Motor neuron (in vitro differentiated cells): ENCODE measurements at places on chromosomes 3 and 15.
A peak's percentile ranks its signal among the peaks of the same experiment; 100 is the strongest.

- no peak for ATAC-seq
These were observed 193.9 kb upstream of the TMC3 start for GRCh38 chr15:81567924-81568323.

DNA sequence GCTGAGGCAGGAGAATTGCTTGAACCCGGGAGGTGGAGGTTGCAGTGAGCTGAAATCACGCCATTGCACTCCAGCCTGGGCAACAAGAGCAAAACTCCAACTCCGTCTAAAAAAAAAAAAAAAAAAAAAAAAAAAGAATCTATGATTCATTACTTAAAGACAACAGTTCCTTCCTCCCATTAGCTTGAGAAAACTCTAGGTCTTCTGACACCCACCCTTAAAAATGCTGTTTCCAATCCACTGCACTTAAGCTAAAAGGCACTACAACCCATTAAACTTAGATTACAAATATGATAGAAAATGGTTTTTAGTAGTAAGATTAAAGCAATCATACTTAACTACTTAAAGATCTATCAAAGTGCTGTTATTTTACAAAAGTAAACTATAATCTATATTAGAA is 40.0 kb upstream of the BHLHE40 start:
- no peak for ATAC-seq

DNA sequence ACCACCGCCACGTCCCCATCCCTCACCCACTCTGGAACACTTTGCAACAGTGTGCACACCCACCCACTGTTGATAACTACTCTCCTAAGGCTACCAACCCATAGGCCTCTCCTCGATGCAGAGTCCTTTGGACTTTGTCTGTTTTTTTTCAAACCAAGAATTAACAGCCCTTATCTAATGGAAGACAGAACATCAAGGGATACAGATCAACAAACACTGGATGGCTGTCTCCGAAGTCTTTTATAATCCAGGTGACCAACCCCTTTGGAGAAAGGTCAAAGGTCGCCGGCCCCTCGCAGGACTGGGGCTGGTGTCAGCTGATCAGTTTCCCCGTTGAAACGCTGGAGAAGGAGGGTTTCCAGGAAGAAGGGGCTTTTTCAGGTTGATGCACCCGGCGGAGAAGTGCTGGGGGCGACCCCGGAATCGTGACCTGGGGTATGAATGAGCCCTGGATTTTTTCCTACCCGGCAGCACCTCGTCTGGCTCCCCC is 532 bp downstream of the B4GALT4 start:
- ATAC-seq, result peak; percentile 27

DNA sequence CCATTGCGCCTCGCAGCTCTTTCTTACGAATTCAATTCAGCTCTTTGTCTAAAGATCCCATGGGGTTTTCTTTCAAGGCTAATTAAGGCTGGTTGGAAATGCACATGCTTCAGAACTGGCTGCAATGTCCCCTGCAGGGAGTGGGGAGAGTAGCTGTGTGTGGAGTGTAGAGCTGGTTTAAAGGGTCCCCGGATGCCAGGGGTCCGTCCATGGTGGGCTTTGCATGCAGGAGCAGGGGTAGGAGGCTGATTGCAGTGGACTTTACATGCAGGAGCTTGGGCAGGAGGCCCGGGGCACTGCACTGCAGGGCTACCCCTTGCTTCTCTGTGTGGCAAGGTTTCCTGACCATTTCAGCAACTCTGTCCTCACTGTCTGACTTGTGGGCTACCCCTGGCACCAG is 261.6 kb upstream of the LYSMD4 start:
- ATAC-seq, result no peak

- ATAC-seq, result peak; percentile 44
These were observed 19.8 kb upstream of the NUDT16 start for GRCh38 chr3:131361464-131362421.

- ATAC-seq, result no peak
These were observed 136.5 kb downstream of the ZNF621 start for GRCh38 chr3:40661284-40661683.

GRCh38 chr3:64612082-64612860 is 75.5 kb downstream of the ADAMTS9 start:
- ATAC-seq, result no peak

DNA sequence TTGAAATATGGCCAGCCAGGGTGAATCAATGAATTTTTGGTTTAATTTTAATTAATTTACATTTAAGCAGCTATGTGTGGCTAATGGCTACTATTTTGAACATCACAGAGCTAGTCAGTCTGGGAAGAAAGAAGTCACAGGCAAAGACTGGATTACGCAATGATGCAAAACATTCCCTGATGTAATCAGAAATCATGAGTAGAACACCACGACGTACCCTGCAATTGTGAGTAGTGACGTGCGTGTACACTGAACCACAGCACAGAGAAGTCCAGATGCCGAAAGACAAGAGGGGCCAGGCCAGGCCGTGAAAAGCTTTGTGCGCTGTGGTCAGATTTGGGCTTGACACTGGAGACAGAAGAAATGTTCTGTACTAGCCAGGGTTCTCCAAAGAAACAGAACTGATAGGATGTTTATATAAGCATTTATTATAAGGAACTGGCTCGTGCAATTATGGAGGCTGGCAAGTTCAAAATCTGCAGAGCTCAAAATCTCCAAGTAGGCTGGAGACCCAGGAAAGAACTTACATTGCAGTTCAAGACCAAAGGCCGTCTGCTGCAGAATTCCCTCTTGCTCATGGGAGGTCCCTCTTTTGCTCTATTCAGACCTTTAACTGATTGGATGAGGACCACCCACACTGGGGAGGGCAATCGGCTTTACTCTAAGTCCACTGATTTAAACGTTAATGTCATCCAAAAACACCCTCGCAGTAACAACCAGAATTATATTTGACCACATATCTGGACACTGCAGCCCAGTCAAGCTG is 44.6 kb downstream of the SH3BP5 start:
- ATAC-seq, result peak; percentile 66

- ATAC-seq, result no peak
These were observed 4.6 kb upstream of the P2RY14 start for GRCh38 chr3:151282921-151283320.

DNA sequence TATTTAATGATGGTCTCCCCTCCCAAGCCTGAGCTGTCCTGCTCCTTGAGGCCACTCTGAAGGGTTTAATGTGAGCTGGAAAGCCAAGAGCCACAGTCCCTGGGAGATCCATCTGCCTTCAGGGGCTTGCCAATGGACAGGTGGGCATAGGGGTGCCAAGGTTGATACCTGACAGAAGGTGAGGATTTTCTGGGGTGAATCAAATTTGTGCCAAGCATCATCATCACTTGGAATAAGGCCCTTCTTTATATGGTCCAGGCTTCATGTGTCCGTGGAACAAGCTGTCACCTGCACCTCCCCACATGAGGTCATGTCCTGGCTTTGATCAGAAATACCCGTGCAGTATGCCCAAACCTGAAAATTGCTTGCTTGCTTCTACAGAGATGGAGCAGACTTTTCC is 71.9 kb upstream of the CTNNB1 start:
- ATAC-seq, result no peak

DNA sequence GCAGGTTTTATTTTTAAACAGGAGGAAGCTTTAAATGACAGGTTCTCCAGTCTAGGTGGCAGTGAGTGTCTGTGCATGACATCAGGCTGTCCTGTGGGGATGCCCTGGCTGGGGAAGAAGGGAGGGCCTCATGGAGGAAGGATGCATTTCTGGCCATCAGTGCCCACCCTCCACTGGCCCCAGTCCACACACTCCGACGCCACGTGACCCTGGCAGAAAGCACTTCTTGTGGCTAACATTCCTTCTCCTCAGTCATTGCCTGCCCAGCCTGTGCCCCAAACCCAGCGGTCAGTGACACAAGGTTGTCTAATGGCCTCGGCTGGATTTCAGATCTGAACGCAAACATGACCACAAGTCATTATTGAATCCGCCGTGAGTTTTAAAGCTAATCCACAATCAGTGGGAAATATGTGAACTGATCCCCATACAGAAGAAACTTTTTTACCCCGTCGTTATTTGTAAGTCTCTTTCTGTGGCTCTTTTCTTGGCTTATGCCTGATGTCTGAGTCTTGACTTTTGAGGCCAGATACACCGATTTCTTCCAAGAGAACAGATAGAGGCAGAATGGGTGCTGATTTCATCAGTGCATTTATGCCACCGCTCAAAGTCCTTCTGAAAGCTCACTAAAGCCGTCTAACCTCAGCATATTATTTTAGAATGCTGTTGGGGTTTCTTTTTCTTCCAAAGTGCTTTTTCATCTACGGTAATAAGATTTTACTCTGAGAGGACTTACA is 17.3 kb upstream of the LRRK1 start:
- no peak for ATAC-seq
